NCI-H524 treated with DMSO at 0.1 percent for 48 hours (cell line): ENCODE measurements at places on chromosomes 1 and 21.

- no peak for DNase-seq
Observed at GRCh38 chr1:31727849-31728248, 24.0 kb upstream of the COL16A1 start.

GRCh38 chr1:47468709-47469389 lies 31.0 kb downstream of the FOXD2 start:
- DNase-seq: no peak

- DNase-seq: no peak
Observed at GRCh38 chr1:86567878-86568277, 21.0 kb downstream of the CLCA4 start.

DNA sequence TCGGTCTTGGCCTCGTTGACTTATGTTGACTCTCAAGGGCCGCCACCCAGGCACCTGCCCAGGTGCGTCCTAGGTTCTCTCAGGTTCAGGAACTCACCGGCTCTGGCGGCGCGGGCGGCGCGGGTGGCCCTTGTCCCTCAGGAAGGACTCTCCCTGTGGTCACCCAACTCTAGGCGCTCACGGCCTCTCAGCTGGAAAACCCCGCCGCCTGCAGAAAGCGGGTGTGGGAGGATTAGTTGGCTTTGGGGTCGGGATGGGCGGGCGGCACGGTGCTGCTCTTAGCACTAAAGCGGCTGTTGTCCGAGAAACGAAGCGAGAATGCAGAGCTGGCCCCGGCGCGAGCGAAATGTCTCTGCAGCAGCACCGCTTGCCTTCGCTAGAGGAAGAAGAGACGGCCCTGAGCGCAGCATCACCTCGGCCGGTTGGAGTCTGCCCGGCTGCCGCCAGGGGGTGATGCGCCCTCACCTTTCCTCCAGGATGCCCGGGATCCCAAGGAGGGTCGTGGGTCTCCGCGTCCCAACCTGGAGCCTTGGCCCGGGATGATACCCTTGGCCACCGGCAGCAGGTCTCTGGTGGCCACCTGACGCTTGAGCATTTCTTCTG lies 8.1 kb upstream of the TADA1 start:
- no peak for DNase-seq
